ENCODE measurements at places on chromosomes 1 and 21.

DNA sequence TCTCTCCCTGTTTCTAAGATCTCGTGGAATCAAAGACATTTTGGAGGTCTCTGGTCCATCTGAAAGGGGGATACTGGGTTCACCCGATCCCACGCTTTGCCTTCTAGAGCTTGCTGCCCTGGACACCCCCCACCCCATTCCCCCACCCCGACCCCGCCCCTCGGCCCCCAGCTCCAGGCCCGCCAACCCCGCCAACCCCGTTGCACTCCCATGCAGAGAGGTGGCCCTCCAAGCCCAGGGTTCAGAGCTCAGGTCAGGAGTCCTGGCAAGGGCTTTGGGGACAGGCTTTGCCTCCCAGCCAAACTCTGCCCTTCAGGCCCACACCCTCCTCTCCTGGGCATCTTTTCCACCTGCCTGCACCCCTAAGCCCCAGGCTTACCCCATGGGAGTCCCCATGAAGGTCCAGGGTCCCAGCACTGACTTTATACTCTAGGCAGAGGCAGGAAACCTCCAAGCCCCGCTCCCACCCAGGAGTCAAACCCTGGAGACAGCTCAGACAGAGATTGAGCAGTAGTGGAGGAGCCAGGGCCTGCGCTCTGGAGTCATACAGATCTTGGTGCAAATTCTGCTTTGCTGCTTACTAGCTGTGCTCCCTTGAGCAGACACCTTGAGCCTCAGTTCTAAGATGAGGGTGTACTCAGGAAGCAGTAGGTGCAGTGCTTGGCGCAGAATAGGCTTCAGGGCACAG lies 155.9 kb downstream of the FOXD2 start:
- no peak for DNase-seq

GRCh38 chr1:215617979-215618378 lies 50.9 kb downstream of the KCTD3 start:
- no peak for DNase-seq

DNA sequence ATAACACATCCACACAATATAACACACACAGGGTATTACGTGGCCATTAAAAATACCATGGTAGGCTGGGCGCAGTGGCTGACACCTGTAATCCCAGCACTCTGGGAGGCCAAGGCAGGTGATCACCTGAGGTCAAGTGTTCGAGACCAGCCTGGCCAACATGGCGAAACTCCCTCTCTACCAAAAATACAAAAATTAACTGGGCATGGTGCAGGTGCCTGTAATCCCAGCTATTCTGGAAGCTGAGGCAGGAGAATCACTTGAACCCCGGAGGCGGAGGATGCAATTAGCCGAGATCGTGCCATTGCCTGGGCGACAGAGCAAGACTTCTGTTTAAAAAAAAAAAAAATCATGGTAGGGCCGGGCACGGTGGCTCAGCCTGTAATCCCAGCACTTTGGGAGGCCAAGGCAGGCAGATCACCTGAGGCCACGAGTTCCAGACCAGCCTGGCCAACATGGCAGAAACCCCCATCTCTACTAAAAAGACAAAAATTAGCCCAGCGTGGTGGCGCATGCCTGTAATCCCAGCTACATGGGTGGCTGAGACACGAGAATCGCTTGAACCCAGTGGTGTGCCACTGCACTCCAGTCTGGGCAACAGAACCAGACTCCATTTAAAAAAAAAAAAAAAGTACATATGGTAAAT lies 24.1 kb upstream of the HPDL start:
- no peak for DNase-seq

GRCh38 chr1:173114346-173114745 lies 63.6 kb upstream of the TNFSF18 start:
- DNase-seq = no peak

GRCh38 chr1:203037509-203038190 lies 11.4 kb downstream of the PPFIA4 start:
- no peak for DNase-seq

GRCh38 chr1:64139877-64140276 lies 63.5 kb upstream of the UBE2U start:
- DNase-seq = no peak

DNA sequence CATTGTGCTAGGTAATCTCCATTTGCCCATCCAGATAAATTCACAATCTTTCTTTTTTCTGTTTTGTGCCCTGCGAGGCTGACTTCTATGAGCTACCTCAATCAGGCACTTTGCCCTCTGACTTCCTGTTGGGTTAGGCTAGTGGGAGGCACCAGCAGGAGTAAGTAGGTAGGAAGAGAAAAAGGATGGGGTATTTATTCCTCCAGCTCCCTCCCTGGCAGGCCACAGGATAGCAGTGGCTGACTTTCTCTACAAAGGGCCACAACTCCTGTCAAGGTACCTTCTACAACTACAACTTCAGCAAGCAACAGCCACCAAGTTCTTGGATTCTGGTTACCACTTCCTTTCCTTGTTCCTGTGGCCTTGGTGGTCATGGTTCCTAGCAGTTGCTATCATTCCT lies 18.8 kb upstream of the GORAB start:
- DNase-seq = no peak

DNA sequence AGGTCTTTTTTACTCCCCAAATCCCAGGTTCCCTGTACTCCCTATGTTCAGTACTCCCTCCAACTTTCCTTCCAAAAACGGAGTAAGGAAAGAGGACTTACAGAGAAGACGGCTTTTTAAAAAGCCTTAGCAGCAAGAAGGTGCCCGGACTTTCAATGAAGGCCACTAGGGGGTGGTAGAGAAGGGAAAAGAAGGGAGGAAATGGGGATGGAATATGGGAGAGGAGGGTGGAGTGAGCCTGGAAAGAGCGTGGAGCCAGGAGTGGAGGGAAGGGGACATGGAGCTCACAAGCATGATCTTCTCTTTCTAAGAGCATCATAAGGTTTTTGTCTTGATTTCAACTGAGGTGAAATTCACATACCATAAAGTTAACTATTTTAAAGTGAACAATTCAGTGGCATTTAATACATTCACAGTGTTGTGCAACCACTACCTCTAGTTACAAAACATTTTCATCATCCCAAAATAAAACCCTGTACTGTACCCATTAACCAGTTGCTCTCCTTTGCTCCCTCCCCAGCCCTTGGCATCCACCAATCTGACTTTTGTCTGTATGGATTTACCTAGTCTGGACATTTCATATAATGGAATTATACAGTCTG lies 129.9 kb downstream of the ZNF281 start:
- DNase-seq = peak; percentile 23

- peak; percentile 31 for DNase-seq
Measured at GRCh38 chr1:63524201-63524600, 876 bp downstream of the EFCAB7 start.
